ENCODE measurements at places on chromosomes 2 and 18. TPM values are rescaled to one million over a fixed set of nuclear protein-coding genes. Genes with fewer than 3 reads are reported as not detected.

DNA sequence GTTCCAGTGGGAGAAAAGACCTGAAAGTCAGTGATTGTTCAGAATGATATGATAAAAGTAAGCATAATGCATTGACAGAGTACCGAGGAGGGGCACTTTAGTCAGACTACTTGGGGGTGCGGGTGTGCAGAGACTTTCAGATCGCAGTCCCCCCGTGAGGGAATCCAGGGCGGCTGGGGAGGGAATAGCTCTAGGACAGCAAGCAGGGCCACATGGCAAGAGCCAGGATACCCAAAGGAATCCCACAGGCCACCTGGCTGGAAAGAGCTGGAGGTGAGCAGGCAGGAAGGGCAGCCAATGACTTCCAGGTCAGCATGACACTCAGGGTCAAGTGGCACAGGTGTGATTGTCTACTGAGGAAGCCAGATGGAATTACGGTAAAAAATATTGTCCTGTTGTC, 157.5 kb downstream of the CYP26B1 start:
- no peak for DNase-seq

- DNase-seq = no peak
Measured at GRCh38 chr2:108169982-108170625, 69.7 kb upstream of the SULT1C3 start.

DNA sequence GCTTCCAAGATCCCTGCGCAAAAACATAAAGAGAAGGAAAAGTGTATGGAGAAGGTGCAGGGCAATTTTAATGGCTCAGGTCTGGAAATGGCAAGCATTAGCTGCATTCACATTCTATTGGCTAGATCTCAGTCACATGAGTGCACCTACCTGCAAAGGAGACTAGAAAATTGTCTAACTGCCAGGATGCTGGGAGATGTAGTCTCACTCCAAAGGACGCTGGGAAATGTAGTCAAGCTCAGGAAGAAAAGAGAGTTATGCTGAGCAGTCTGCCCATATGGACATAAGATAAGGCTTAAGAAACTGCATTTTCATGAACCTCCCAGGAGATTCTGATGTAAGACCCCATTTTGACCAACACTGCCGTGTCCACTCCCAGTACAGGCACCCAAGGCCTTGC, 9.5 kb upstream of the KLHL29 start:
- no peak for DNase-seq

- no peak for DNase-seq
Measured at GRCh38 chr2:516944-517343, 160.3 kb downstream of the TMEM18 start.

- no peak for DNase-seq
Measured at GRCh38 chr18:12998332-12999060, 7.3 kb downstream of the CEP192 start.

- DNase-seq = no peak
Measured at GRCh38 chr18:54561706-54562267, 29.3 kb upstream of the DYNAP start.

The FER1L5 gene
- total RNA-seq = 0.10 TPM

The SERPINB11 gene
- not detected for total RNA-seq
